ENCODE measurements at places on chromosomes 1 and 21.

DNA sequence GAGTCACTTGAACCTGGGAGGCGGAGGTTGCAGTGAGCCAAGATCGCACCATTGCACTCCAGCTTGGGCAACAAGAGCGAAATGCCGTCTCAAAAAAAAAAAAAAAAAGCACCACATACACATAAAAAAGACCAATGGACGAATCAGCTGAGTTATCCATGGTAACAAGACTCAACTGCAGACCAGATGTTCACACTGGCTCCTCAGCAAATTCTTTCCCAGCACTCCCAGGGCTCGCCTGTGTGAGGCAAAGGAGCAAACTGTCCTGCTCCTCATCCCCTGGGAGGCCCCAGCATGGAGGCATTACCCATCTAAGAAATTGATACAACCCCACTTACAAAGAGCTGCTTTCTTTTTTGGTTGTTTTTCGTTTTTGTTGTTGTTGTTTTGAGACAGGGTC, 3.1 kb downstream of the TMEM234 start:
- no peak for DNase-seq

GRCh38 chr1:100736324-100736723, 16.8 kb downstream of the VCAM1 start:
- DNase-seq, result no peak

DNA sequence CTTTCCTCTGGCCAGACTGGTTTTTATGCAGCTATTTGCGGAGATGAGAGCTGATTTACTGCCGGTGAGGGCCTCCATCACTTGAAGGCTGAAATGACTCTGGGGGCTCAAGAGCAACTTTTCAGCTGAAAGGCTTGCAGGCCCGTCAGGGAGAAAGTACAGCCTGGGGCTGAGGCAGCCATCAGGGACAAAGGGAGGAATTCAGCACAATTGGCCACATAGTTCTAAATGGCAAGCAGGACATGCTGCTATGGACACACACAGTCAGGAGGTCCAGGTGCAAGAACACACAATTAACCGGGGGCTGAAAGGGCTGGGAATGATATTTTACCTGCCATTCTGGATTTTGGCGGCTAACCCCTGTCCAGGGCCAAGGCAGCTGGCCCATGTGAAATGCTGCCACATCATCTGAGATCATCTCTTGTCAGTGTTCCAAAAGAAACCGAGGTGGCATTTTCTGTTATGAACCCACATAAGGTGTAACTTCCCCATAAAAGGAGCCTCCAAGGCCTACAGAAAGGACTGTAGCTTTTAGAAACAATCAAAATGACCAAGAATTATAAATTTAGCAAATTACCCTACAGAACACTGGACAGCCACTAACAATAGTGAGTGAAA, 58.2 kb downstream of the LMX1A start:
- DNase-seq, result no peak

DNA sequence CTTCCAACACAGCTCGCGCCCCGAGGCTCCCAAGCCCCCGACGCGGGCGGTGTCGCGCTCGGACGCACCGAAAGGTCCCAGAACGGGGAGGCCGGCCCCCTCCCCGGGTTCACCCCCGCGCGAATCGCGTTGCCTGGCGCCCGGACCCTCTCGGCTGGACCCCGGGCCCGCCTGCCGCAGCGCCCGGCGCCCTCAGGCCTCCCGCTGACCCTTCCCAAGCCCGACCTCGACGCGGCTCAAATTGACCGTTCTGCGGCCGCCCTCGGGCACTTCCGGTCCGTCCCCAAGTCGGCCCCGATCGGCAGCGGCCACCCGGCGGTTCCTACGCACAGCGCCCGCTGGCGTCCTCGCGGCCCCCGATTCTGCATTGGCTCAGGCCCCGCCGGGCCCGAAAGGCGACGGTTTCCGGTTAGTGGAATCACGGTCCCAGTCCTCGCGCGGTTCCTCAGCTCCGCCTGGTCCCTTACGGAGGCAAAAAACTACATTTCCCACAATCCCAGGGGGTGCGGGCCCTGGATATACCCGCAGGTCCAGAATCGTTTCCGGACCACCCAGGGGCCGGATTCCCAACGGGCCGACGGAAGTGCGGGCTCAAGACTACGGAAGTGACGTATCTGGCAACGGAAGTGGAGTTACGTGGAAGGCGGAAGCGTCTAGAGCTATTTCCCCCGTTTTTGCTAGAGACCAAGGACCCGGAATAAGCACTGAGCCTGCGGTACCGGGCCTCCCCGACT, at the start of gene AURKAIP1:
TSS of gene AURKAIP1 (minus strand) at position 279 of the 734 bp plus-strand sequence. CDS start 451 bp downstream, outside the sequence.
- DNase-seq, result peak; percentile 97

GRCh38 chr1:161743231-161743630, 6.4 kb upstream of the DUSP12 start:
- DNase-seq, result no peak

- DNase-seq, result no peak
Measured at GRCh38 chr1:5928714-5929400, 63.4 kb downstream of the NPHP4 start.

GRCh38 chr1:201156819-201157218, 2.5 kb upstream of the TMEM9 start:
- DNase-seq, result no peak

DNA sequence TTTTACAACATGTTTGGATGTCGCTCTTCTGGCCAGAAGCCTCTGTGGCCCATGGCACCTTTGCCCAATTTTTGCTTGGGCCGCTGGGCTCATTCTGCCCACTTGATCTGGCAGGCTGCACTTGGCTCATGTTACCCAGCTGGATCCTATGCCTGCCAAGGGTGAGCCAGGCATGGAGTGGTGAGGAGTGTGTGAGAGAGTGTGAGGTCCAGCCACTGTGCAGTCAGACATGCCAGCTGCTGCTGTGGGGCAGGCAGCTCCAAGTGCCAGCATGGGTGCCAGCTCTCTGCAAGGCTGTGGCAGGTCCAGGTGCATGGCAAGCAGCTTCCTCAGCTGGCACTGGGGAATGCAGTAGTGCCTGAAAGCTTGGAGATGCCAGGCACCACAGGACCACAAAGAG, 71.0 kb downstream of the EBNA1BP2 start:
- DNase-seq, result no peak

GRCh38 chr1:39332291-39332690, 127.8 kb downstream of the MACF1 start:
- no peak for DNase-seq

DNA sequence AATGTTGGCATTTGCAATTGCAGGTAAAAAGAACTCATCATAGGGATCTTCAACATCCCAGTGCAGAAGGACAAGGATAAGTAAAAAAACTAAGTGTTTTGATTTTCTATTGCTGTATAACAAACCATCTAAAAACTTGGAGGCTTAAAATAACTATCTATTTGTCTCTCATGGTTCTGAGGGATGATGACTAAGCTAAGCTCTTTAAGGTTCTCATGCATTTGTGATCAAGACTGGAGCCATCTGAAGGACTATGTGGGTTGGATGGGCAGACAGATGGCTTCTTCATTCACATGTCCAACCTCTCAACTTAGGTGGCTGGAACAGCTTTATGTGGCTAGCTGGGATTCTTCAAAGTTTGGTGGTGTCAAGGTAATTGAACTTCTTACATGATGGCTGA, 51.5 kb downstream of the RPL5 start:
- DNase-seq, result no peak

- DNase-seq, result no peak
Measured at GRCh38 chr1:59509341-59509875, 212.5 kb downstream of the FGGY start.

DNA sequence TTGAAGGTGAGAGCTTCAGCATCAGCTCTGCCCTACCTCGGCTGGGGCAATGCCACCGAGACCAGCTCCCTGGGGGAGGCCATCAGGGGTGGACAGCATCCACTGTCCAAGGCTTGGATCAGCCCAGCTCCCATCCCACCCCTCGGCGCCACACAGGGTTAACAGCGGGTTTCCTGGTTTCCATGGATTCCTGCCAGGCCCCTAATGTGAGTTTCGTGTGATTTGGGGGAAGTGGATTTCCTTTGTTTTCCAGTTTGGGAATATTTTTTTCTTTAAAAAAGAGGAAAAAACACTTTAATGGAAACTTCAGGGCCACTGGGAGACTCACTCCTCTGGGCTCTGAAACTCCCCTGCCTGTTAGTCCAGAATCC, 34.3 kb downstream of the CASZ1 start:
- no peak for DNase-seq

DNA sequence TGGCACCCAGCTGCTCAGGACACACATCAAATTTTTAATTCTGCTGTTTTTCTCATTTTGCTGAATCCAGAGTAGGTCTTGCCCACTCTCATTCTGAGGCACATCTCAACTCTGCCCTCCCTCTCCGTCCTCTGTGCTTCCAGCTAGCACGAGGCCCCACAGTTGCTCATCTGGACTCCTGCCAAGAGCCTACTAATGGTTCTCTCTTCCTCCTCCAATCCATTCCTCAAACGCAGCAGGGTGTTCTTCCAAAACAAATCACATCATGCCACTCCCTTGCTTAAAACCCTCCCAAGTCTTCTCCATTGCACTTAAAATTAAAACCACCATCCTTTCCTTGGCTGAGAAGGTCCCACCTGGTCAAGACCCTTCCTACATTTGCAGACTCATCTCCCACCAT, 49.8 kb upstream of the SCAF4 start:
- DNase-seq, result no peak

DNA sequence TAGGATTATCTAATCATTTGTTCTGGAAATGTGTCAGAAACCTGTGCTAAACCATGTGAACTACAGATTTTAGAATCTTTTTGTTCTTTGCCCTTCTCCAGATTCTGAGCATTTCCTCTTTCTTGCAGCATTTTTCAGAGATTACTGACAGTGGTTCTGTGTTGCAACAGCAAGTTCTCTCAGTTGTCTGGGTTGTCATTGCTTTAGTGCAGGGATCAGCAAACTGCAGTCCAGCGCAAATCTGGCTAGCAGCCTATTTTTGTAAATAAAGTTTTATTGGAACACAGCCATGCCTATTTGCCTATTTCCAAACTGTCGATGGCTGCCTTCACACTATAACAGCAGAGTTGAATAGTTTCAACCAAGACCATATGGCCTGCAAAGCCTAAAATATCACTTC, 66.3 kb upstream of the LRRC8D start:
- DNase-seq, result no peak

DNA sequence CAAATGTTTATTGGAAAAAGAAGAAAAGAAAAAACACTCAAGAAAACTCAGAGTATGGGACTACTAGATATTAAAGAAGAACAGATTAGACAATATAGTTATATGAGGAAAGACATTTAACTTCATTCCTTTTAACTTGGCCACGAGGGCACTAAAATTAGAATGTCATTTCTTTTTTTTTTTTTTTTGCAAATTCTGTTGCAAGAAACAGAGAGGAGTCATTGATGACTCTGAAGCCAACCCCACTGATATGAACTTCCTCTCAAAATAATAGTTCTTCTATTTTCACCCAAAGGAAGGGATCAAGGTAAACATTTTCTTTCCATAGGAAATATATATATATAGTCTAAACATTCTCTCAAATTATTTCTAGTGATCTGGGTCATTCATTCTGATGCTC, 24.6 kb upstream of the PEX19 start:
- DNase-seq, result no peak

DNA sequence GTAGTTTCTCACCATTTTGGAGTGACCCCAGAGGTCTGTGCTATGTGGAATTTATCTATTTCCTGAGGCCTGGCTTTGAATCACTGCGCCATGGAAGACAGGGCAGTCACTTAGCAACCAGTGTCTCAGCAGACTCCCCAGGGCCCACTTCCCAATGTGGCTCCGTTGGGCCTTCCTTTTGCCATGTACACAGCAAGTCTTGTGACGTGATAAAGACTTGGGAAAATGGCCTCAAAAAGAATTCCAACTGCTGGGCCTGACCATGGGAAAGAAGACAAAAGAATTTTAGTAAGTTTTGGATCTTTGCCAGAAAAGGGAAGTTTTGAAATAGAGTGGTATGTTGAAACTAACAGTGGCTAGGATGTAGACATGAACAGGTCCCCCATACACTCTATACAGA, 36.2 kb downstream of the TLR5 start:
- no peak for DNase-seq

- DNase-seq, result no peak
Measured at GRCh38 chr1:156887734-156888133, 5.8 kb upstream of the PEAR1 start.
